ENCODE measurements at places on chromosomes 16 and 17. TPM values are rescaled to one million over a fixed set of nuclear protein-coding genes. Genes with fewer than 3 reads are reported as not detected.

- no peak for DNase-seq
These were observed 286.1 kb downstream of the SEC14L1 start for GRCh38 chr17:77426676-77427386.

Gene ITGAD
- not detected for total RNA-seq

DNA sequence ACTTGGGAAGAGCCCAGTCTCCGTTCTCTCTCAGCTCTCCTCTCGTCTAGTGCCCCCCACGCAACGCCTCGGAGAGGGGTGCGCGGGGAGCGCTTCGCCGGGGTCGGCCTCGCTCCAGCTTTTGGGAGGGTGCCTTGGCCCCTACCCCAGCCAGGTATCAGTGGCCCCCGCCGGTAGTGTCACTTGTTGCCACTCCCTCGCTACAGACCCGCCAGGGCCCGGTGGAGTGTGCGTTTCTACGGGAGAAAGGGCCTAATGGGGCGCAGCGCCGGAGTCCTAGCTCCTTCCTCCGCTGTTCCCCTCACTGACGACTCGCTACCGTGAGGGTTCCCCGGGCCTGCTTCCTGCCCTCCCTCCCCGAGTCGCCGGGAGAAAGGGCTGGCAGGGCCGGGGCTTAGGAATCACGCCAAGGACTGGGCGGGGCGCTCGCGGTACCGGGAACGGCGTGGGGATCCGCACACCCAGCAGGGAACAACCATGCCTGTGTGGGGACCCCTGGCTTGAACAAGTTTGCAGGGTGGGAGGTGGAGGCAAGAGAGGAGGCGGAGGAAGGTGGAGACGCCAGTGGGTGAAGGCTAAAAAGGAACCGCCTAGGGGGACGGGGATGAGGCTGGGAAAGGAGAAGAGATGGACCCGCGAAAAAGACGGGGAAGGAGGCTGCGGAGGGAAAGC, 997 bp upstream of the CDH11 start:
- no peak for DNase-seq

Gene FAM171A2
- 0.40 TPM for total RNA-seq

GRCh38 chr17:69326377-69327059, 415 bp downstream of the ABCA5 start:
- no peak for DNase-seq

Gene CALB2
- total RNA-seq: not detected

- no peak for DNase-seq
These were observed 1.3 kb upstream of the CCL4L2 start for GRCh38 chr17:36209575-36209974.

- no peak for DNase-seq
These were observed 11.6 kb upstream of the TMEM100 start for GRCh38 chr17:55734128-55734781.

GRCh38 chr16:1121601-1122397, 25.8 kb upstream of the C1QTNF8 start:
- no peak for DNase-seq

DNA sequence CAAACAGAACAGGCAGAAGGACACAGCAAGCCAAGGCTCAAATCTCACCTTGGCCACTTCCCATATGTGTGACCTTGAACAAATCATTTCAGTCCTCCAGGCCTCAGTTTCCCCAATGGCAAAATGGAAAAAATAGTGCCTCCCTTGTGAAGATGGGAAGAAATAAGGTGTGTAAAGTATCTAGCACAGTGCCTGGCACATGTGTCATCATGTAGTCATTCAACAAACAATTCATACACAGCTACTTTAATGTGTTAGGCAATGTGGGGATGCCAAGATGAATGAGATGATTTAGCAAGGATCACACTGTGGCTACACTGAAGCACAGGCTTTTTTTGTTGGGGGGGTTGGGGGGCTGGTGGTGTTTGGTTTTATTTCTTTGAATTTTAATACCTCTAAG, 13.3 kb downstream of the SRCIN1 start:
- no peak for DNase-seq

DNA sequence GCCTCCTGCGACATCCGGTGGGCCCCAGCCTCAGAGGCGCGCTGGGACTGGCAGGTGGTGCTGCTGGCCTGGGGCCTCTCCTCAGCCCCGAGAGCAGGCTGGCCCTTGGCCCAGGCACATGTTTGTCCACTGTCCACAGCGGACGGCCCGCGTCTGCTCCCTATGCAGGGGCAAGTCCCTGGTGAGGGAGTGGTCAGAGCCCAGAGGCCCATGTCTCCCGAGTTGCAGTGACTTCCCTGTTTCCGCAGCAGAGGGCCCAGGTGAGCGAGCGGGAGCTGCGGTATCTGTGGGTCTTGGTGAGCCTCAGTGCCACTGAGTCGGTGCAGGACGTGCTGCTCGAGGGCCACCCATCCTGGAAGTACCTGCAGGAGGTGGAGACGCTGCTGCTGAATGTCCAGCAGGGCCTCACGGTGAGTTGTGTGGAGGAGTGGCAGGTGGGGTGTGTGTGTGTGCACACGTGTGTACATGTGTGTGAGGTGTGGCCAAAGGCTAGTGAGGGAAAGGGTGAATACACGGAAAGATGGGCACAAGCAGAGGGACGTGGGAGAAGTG, 10.4 kb downstream of the IL34 start:
- DNase-seq: no peak

DNA sequence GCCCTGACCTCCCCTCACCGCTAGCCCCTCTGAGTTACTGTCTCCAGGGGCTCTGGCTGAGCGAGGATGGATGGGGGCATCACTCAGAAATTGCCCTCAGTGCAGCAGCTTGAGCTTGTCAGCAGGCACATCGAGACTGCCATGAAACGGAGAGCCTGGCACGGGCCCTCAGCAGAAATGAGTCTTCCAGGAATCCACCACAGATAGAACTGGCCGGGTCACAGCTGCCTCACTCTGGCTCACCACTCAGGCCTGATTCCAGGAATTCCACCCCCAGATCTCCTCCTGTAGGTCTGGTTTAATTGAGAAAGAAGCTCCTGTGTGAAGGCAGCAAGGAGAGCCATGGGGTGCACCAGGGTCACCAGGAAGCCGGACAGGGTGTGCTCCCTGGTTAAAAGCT, 85.5 kb downstream of the GSG1L start:
- no peak for DNase-seq

- no peak for DNase-seq
These were observed 28.0 kb downstream of the BLMH start for GRCh38 chr17:30263552-30264333.

DNA sequence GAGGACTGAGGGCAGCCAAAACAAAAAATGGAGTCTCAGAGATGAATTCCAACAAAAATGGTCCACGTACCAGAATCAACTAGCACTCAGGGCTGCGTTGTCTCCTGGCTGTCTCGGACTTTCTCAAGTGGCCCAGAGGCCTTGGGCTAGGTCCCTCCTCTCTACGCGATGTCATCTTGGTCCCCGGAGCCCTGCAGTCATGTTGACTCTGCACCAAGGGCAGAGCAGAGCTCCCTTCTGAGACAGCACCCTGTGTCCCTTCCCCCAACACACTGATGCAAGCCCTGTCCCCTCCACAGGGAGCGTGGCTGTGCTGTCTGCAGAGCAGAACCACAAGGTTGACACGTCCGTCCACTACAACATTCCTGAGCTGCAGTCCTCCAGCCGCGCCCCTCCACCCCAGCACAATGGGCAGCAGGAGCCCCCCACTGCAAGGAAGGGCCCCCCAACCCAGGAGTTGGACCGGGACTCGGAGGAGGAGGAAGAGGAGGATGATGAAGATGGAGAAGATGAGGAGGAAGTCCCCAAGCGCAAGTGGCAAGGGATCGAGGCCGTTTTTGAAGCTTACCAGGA, 20.8 kb downstream of the GINS2 start:
- no peak for DNase-seq

DNA sequence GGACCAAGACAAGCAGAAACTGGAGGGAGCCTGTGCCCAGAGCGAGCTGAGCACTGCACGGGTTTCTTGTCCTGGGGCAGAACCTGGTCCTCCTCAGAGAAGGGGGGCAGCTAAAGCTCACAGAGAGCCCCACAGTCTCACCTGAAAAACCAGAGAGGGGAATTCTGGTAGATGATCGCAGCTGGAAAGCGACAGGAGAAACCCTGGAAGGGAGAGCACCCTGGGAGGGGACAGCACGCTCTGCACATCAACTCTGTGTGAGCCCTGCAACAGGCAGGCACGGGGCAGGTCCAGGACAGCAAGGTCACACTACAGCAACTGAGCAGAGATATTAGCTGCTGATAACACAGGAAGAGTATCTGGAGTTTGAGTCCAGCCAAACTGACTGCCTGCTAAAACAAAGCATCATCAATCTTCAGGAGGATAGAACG, 18.2 kb downstream of the ZCCHC14 start:
- no peak for DNase-seq

Gene CX3CL1
- not detected for total RNA-seq

- DNase-seq: no peak
These were observed 13.6 kb upstream of the EEF2K start for GRCh38 chr16:22192261-22193062.

DNA sequence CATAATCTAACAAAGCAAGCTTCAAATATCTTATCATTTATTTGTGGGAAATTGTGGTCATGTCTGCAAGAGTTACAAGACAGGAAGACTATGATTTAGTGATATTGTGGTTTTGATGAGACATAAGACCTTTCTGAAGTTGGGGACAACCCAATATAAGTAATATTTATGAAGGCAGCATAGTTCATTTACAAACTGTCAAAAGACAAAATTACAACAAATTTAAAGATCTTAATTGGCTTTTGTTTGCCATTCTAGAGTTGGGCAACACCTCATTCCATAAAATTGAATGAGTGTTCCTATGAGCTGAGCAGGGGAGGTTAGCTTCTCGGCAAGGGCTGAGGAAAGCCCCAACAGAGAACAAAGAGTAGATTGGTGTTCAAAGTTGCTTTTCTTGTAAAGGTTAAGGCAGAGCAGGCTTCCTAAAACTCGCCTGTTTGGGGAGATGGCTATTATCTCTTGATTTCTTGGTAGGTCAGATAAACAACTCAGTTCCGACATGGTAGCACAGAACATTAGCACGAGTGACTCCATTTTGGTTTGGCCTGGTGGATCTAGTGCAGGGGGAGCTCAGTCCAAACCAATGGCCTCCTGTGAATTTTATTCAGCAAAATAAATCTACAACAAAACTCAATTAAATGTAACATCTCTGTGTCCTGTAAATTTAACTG, 10.9 kb upstream of the MMD start:
- no peak for DNase-seq

Gene TAX1BP3
- total RNA-seq: 39.5 TPM

DNA sequence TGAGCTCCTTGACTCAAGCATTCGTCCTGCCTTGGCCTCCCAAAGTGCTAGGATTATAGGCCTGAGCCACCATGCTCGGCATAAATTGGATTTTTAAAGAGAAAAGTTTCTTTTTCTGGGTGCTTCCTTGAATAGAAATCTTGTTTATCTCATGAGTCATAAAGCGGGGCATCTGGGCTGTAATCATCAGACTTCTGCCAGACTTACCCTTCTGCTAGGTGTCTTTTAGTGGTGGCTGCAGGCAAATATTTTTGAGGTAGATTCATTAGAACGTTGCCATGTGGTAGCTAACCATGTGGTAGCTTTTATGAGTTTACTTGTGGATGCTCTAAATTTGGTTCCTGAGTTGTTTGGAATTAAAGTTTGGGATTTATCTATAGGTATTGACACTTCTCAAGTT, 13.4 kb downstream of the PGS1 start:
- no peak for DNase-seq

DNA sequence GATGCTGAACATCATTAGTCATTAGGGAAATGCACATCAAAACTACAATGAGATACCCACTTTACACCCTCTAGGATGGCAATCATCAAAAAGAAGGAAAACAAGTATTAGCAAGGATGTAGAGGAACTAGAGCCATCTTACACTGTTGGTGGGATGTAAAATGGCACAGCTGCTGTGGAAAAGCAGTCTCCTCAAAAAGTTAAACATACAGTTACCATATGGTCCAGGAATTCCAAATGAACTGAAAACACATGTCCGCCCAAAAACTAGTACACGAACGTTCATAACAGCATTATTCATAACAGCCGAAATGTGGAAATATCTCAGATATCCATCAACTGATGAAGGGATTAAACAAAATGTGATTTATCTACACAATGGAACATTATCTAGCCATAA, 7.0 kb downstream of the FBF1 start:
- no peak for DNase-seq

DNA sequence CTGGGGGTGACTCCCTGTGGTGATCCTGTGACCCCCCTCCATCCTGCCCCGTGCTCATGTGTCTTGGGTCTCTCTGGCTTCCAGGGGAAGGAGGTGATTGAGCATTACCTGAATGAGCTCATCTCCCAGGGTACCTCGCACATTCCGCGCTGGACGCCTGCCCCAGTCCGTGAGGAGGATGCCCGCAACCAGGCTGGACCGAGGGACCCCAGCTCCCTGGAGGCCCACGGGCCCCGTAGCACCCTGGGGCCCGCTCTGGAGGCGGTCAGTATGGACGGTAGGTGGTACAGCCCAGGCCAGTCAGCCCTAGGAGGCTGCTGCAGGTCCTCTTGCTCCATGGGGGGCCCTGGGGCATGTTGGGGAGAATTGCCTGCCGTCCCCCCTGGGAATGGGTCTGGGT, 33.6 kb downstream of the SEC14L5 start:
- peak; percentile 7 for DNase-seq

DNA sequence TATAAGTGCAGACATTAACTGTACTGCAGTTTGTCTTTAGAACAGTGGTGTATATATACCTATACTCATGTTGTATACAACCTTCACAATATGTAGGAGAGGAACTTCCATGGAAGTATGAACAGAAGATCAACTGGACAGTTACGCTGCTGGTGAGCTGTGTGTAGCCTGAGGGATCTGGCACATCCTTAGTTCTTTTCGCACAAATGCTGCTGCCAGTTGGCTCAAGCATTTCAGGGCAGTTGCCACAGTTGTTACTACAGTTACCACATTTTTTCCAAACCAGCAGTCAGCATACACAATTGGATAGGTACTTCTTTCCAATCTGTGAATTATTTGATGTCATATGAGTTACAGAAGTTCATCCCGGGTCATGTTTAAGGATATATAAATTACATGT, 539.6 kb upstream of the HSBP1 start:
- no peak for DNase-seq

- no peak for DNase-seq
These were observed 178.3 kb downstream of the SOX9 start for GRCh38 chr17:72299100-72299499.

- no peak for DNase-seq
These were observed 78.2 kb downstream of the AMFR start for GRCh38 chr16:56347166-56347565.

DNA sequence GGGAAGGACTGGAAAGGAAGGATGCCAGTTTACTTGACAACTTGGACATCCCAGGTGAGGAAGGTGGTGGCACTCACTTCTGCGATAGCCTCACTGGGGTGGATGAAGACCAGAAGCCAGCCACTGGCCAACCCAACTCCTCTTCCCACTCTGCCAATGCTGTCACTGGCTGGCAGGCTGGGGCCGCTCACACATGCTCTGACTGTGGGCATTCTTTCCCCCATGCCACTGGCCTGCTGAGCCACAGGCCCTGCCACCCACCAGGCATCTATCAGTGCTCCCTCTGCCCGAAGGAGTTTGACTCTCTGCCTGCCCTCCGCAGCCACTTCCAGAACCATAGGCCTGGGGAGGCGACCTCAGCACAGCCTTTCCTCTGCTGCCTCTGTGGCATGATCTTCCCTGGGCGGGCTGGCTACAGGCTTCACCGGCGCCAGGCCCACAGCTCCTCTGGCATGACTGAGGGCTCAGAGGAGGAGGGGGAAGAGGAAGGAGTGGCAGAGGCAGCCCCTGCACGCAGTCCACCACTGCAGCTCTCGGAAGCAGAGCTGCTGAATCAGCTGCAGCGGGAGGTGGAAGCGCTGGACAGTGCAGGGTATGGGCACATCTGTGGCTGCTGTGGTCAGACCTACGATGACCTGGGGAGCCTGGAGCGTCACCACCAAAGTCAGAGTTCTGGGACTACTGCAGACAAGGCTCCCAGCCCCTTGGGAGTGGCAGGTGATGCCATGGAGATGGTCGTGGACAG, 4.5 kb downstream of the ZNF646 start:
- DNase-seq: no peak

- peak; percentile 99 for DNase-seq
These were observed 15.8 kb upstream of the EEF2K start for GRCh38 chr16:22190081-22190775.
